Ascending aorta (tissue), 2 donors: ENCODE measurements at places on chromosomes 6 and 20.

GRCh38 chr20:1810926-1811620 lies 84.1 kb upstream of the SIRPA start:
- H3K27me3 ChIP-seq = no peaks in the 10 kb centered on the region
- DNase-seq = peak; percentile 69
- peaks cover 46% of the 10 kb centered on the region for H3K4me1 ChIP-seq

GRCh38 chr20:13355941-13356486 lies 134.9 kb downstream of the ISM1 start:
- no peak overlapping the region for H3K4me3 ChIP-seq
- no peak overlapping the region for H3K27ac ChIP-seq
- no peaks in the 10 kb centered on the region for H3K4me1 ChIP-seq

DNA sequence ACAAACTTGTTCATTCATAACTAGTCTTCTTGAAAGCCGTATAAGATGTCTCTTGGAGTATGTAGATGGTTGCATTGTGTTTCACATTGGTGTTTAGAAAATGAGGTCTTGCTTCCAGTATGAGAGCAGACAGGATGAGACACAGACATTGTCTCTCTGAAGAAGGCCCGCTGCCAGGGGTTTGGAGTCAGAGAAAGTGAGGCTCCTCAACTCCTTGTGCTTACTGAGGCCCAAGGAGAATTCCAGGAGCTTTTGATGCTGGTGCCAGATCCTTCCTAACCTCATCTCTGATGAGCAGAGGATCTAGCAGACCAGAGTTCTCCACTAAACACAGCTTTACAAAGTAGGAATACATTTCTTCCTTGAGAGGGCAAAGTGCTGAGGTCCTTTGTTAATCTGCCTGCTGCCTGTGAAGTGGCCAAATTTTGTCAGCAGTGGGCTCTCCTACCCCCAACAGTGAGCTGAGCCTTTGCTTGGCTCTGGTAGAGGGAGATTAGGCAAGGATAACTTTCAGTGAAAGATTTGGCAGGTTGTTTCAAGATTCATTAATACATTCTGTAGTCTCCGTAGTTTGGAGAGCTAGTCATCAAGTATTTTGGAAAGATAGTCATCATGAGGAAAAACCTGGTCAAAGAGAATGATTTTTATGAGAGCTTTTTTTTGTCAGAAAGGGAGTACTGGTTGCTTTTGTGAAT lies 9.7 kb downstream of the MAPRE1 start:
- peak overlapping the region; percentile 3 for H3K27ac ChIP-seq
- no peaks in the 10 kb centered on the region for H3K4me1 ChIP-seq
- H3K27me3 ChIP-seq = no peaks in the 10 kb centered on the region
- no peak for DNase-seq
- H3K36me3 ChIP-seq = peaks cover 39% of the 10 kb centered on the region

GRCh38 chr6:91442342-91442741 lies 855.5 kb upstream of the MAP3K7 start:
- H3K4me3 ChIP-seq = no peak overlapping the region
- H3K27me3 ChIP-seq = no peaks in the 10 kb centered on the region
- H3K4me1 ChIP-seq = no peaks in the 10 kb centered on the region
- no peaks in the 10 kb centered on the region for H3K36me3 ChIP-seq
- no peak for DNase-seq

- no peaks in the 10 kb centered on the region for H3K36me3 ChIP-seq
- no peak for DNase-seq
- no peaks in the 10 kb centered on the region for H3K27me3 ChIP-seq
- no peaks in the 10 kb centered on the region for H3K4me1 ChIP-seq
- H3K27ac ChIP-seq = no peak overlapping the region
- H3K4me3 ChIP-seq = no peak overlapping the region
These were observed 1.3 kb downstream of the ZKSCAN3 start for GRCh38 chr6:28351087-28351486.

DNA sequence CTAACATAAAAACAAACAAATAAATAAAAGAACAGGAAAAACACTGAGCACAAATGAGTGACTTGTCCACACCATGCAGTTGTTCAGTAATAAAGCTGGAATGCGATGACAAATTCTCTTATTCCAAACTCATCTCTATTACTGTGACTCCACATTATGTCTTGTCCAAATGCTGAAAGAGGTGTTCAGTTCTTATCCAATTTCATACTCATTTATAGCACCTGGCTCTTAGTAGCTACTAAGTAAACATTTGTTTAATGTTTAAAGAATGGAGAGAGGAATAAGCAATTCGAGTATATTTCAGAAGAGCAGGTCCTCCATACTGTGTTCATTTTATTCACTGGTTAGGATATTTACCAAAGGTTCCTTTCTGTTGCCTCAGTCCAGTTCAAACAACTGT lies 439.0 kb upstream of the JAG1 start:
- DNase-seq = no peak
- H3K36me3 ChIP-seq = no peaks in the 10 kb centered on the region
- peaks cover 3% of the 10 kb centered on the region for H3K4me1 ChIP-seq
- no peaks in the 10 kb centered on the region for H3K27me3 ChIP-seq
